Dermis microvascular lymphatic vessel endothelial cell (primary cell): ENCODE measurements at places on chromosomes 3 and 15.

GRCh38 chr15:69760258-69760845 lies 307.7 kb downstream of the RPLP1 start:
- DNase-seq: no peak

- DNase-seq: peak; percentile 69
These were observed 36.3 kb downstream of the CHST14 start for GRCh38 chr15:40506964-40507571.

- DNase-seq: no peak
These were observed 37.7 kb downstream of the ZIC4 start for GRCh38 chr3:147368561-147369221.

GRCh38 chr3:61771976-61772375 lies 210.6 kb downstream of the PTPRG start:
- no peak for DNase-seq

- no peak for DNase-seq
These were observed 62.8 kb downstream of the RASGRF1 start for GRCh38 chr15:79027532-79028410.

- no peak for DNase-seq
These were observed 32.7 kb downstream of the MME start for GRCh38 chr3:155112661-155113389.

- no peak for DNase-seq
These were observed 25.0 kb downstream of the ADAM10 start for GRCh38 chr15:58724466-58724865.

DNA sequence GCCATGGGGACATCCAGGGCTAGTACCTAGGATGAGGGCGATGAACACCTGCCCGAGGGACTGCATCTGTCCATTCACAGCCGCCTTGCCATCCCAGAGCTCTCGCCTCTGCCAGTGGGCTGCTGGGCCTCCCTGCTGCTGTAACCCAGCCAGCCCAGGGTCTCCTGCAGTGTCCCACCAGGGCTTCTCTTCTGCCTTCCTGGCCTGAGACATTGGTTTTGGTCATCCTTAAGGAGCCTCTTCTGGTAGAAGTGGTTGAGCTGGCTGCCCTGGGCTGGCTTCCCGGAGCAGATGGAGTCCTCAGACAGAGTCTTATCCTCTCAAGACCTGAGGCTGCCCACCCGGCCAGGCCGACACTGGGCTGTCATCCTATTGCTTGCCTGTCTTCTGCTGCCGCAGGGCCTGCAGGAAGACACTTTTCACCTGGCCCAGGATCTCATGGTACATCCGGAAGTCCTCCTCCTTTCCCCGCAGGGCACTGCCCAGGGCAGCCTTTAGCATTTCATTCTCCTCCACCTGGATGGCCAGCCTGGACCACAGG lies 6.1 kb upstream of the HHATL start:
- no peak for DNase-seq

DNA sequence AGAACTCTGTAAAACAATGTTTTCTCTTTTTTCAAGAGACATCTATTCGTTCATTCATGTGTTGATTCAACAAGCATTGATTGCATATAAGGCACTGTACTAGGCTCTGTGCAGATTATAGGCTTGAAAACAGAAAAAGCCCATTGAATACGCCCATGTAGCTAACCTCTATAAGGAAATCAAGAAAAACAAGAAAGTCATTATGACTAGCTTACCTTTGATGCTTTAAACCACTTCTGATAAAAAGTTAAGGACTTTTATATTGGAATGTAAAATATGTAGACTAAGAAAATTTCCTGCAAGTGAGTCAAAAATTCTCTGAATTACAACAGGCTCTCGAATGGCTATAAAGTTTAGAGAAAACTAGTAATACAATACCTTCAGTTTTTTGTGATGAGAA lies 92.5 kb downstream of the BDH1 start:
- DNase-seq: no peak

DNA sequence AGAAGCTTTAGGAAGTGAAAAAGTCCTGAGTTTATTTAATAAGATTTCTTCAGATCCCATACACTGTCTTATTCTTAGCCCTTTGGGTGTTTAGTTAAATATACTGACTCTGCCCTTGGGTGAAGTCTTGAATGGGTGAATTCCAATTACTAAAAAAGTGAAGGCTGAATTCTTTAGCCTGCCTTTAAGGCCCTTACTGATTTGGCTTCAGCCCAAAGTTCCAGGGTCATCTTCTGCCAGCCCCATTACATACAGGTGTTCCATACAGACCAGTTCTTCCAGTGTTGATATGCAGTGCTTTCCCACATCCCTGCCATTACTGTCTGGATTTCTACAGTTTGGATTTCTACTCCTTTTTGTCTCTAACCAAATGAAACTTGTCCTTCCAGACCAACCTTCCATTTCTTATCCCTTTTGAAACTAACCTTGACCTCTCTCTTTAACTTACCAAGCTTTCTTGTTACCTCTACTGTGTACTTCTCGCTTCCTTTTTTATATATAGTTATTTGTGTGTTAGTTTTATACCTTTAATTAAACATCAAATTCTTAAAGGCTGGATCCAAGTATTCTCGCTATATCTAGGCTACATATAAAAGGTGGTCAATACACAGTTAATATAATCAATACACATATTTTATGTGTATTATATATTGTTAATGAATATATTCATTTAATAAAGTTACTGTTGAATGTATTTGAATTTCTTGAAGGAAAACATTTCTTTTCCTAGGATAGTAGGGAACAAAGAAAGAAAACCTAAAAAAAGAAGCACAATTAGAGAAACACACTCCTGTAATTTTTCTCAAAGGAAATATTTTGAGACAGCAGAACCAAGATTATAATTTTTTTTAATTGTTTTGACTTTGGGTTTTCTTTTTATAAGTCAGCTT lies 15.0 kb downstream of the MBNL1 start:
- DNase-seq: no peak

GRCh38 chr15:82045179-82045891 lies 483 bp downstream of the MEX3B start:
- DNase-seq: no peak

DNA sequence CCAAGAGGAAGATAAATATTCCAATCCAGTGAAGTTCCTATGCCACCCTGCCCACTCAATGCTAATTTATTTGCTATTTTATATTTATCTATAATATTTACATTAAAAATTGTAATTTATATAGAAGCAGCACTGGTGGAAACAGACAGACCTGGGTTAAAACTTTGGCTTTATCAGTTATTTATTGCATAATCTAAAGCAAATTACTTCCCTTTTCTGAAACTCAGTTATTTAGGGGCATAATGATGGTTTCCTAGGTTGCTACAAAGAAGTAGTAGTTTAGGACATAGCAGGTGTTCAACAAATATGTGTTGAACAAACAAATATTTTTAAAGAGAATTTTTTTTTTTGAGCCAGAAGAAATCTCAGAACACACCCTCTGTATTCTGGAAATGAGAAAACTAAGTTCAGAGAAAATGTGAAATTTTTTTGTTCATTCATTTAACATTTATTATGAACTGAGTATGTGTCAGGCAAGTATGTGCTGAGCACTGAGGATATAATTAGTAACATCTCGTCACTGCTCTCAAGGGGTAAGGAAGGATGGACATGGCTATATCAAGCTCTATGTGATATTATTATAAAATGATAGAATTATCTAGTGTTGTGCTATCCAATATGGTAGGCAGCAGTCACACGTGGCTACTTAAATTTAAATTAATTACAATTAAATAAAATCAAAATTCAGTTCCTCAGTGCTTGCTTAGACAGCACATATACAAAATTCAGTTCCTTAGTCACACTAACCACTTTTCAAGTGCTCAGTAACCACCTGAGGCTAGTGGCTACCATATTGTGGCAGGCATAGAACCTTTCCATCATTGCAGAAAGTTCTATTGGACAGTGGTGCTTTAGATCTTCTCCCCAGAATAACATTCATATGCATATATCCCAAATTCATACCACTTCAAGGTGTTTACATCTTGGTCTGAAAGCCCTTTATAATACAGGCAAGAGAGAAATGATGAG lies 7.0 kb upstream of the UBE2Q2 start:
- DNase-seq: no peak

GRCh38 chr15:79025201-79025600 lies 65.4 kb downstream of the RASGRF1 start:
- no peak for DNase-seq

GRCh38 chr3:114285648-114286230 lies 8.1 kb upstream of the TIGIT start:
- DNase-seq: no peak

DNA sequence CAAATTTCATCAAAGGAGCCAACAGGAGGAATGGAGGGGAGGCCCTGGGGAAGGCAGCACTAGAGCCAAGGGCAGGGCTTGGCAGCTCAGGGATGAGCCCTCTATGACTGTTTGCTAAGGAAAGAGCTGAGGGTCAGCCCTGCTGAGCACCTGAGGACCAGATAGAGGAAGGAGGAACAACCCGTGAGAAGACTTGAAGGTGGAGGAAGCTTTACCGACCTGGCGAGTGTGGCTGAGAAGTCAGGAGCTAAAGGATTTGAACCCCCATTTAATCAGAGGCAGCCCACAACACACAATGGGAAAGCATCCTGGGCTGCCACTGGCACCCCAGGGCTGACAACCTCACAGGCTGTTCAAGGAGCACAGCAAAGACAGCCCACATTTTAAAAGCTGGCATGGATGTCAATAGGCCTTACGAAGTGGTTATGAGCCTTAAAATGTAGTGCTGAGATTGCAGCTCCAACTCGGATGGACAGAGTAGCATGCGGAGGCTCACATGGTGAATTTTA lies 20.7 kb upstream of the LRRC2 start:
- DNase-seq: no peak

DNA sequence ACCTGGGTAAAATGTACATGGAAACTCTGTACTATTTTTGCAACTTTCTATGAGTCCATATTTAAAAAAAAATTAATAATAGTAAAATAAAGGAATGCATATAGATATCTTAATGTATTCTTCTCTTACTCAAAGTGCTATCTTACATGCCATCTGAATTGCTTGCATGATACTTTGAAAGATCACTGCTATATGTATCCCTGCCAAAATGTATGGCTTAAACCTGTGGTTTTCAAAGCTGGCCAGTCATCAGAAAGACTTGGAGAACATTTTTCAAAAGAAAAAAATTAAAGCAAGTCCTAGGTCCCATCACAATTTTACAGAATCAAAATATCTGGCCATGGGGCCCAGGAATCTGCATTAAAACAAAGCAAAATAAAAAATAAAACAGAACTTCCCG lies 262.1 kb downstream of the LPP start:
- no peak for DNase-seq

DNA sequence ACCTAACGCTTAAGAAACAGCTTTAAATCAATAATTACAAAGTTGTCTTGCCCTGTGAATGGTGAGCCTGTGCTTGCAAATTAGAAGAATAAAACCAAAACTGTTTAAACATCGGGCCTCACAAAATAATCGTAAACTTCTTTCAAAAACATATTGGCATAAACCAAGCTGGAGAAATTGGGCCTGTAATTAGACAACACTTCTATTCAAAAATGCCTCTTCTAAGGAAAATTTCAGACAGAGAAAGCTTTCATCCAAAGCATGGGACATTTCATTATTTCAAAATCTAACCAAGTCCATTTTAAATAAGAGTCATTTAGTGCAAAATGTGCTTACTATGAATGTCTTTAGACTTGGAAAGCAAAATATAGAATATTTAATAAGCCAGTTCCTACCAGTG lies 35.5 kb upstream of the GNB4 start:
- no peak for DNase-seq

- DNase-seq: no peak
These were observed 12.2 kb upstream of the PIK3R4 start for GRCh38 chr3:130758624-130759369.
